WTC11 (cell line): ENCODE measurements at places on chromosomes 5 and 9.

DNA sequence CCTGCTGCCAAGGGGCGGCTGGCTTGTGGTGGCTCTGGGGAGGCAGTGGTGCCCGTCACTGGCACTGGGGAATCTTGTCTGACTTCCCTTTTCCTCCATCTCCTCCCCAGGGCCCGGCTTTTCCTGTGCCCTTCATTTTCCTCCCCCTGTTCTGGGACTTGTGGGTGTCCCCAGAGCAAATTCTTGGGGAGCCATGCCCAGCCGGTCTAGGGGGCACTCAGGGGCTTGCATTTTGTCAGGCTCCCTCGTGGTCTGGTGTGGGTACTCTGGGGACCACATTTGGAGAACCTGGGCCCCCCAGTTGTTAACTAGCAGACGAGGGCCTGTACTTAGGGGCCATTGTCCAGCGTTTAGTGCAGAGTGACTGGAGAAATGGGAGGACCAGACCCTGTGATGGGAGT is 105.2 kb upstream of the IER5L start:
- DNase-seq: no peak

DNA sequence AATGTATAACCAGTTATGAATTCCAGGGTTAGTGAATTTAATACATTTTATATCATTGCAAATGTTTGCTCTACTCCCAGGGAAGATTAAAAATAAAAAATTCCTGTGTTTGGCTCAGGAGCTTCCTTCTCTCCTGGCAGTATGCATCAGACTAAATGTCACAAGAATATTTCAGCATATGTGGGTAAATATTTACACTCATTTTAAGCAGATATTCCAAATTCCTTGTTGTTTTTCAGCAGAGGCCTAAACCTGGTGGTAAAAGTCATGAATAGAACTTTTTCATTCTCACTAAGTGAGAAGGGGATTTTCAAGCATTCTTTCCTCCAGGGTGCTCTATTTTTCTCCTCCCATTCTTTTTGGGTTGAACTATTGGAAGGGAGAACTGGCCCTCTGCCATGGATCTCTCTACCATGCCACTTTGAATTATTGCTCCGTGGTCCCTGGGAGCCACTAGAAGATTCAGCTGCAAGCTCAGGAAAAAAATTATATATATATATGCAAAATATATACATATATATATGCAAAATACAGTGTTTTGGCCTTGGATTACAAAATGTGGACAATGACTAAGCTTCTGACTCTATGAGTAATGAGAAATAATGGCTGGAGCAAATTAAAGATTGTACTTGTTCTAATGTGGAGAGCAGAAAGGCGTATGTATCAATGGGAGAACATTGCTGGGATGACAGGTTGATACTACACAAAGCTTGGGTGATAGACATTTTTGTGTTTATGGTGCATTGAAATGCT is 180.6 kb upstream of the PAPPA start:
- DNase-seq: no peak

DNA sequence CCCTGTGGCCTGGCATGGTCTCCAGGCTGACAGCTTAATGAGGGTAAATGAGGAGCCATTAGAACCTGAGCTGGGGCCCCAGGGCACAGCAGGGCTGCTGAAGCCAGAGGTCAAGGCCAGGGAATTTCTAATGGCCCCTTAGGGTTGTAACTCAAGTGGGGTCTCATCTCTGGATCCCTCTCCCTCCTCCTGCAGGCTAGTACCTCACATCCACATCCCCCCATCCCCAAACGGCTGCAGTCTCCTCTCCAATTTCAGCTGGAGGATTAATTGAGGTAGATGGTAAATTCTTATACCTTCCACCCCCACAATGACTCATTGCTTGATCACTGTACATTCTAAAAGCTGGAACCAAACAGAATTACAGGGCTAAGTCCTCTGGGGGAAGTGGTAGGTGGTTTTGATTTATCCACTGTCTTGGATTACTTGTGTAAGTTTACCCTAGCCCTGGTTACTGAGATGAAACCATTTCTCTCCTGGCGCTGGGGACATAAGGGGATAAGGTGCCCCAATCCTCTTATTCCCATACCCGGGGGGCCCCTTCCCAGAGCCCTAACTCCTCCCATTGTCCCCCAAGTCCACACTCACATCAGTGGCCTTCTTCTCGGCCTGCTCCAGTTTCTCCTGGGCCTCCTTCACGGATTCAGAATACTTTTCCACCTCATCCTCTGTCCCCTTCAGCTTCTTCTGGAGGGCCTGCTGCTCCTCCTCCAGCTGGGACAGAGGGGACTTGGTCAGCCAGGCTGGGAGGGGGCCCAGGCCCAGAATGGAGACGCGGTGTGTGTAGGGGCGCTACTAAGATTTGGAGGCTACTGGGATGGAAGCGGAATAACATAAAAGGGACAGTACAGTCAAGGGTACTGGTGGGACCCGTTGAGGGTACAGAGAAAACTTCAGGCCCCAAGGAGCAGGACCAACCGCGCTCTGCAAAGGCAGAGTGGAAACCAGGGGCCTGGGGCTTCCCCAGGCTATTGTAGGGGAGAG is 875 bp downstream of the TPM2 start:
- DNase-seq: no peak

GRCh38 chr5:122541388-122541787 is 229.4 kb downstream of the SNCAIP start:
- DNase-seq: no peak

DNA sequence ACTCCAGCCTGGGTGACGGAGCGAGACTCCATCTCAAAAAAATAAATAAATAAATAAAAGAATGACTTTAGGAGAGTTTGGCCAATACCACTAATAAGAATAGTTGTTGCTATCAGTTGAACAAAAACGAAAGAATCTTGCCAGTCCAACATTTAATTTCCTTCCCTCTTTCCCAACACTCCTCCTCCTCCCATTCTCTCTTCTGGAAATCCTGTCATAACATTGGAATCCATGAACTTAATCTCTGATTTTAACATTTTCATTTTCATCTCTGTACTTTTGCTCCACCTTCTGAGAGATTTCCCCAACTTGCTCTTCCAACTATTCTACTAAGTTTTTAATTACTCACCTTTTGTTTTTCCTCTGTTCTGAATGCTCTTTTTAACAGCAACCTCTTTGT is 42.8 kb upstream of the CDK20 start:
- DNase-seq: no peak

DNA sequence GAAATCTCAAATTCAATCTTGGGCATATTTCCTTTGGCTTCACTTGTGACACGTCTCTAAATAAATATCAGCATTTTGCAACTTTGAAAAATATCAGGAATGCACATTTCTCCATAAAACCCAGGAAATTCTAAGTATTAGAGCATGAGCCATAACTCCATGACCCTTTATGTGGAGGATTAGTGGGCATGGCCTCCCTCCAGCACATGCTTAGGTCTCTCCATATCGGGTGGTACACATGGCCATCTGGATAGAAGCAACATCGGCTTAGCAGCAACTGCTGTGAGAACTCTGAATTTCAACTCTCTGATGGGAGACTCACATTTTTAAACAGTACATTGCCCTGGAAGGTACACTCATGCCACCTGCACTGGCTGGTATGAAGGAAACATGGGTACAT is 73.7 kb upstream of the EGFLAM start:
- no peak for DNase-seq

DNA sequence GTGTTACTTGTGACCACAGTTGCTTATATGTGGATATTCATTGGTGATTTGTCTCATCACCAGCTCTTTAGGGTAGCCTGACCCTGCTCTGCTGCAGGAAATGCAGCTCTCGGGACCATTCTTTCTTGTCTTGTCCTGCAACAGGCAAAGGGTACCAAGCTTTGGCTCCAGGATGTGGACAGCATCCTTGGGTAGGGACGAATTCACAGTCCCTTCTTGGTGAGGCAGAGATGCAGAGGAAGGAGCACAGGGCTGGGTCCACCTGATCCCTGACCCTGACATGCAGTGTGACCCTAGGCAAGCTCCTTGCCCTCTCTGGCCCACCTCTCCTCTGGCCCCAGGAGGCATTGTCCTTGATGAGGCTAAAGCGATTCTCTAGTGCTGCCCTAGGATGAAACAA is 37.0 kb upstream of the SYNPO start:
- DNase-seq: no peak
